ENCODE measurements at places on chromosomes 2 and 18. TPM values are rescaled to one million over a fixed set of nuclear protein-coding genes. Genes with fewer than 3 reads are reported as not detected.

ITGA4 gene
- 1.6 TPM for total RNA-seq

UGT1A10 gene
- total RNA-seq: not detected

SERPINB10 gene
- total RNA-seq: not detected

DCDC2C gene
- not detected for total RNA-seq

PREB gene
- 84.5 TPM for total RNA-seq

HS6ST1 gene
- total RNA-seq: 76.3 TPM

SLC16A14 gene
- total RNA-seq: 2.1 TPM

- DNase-seq: peak; percentile 52
These were observed 569 bp downstream of the BABAM2 start for GRCh38 chr2:27890924-27891672.

GRCh38 chr2:239917957-239918481 lies 107.1 kb downstream of the NDUFA10 start:
- DNase-seq: peak; percentile 18

GRCh38 chr2:50547521-50547920 lies 484.4 kb downstream of the NRXN1 start:
- no peak for DNase-seq

GRCh38 chr2:202514732-202515131 lies 120.0 kb upstream of the FAM117B start:
- no peak for DNase-seq

- DNase-seq: no peak
These were observed 59.6 kb upstream of the REL start for GRCh38 chr2:60821587-60822302.

- DNase-seq: peak; percentile 22
These were observed 497.6 kb upstream of the FAM98A start for GRCh38 chr2:34096562-34097171.

DNA sequence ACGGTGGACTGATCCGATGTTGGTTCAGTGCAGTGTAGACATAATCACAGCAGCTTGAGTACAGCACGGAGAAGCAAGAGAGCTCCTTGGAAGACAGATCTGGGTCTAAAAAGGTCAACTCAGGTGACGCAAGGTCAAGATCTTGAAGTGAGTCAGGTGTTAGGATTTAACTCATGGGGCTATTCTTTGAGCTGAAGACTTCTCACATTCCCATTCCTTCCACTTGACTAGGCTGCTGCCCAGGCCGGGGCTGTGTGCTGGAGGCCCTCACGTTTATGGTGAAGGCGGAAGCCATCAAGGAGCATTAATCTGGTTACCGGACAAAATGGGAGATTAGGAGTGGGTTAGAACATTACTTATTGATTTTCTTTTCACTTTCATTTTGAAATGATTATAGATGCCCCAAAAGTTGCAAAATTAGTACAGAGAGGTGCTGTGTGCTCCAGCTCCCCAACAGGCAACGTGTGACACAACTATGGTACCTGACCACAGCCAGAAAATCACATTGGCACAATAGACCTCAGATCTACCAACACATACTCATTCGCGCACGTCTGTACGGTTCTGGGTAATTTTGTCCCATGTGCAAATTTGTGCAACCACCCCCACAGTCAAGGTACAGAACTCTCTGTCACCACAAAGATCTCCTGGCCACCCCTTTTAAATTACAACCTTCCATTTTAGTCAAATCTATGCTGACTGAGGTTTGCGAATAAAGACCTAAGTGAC lies 77.6 kb upstream of the SEC11C start:
- no peak for DNase-seq

GRCh38 chr2:60438653-60439052 lies 114.8 kb downstream of the BCL11A start:
- DNase-seq: no peak

GRCh38 chr2:45285311-45285710 lies 276.1 kb upstream of the SIX2 start:
- no peak for DNase-seq

DNA sequence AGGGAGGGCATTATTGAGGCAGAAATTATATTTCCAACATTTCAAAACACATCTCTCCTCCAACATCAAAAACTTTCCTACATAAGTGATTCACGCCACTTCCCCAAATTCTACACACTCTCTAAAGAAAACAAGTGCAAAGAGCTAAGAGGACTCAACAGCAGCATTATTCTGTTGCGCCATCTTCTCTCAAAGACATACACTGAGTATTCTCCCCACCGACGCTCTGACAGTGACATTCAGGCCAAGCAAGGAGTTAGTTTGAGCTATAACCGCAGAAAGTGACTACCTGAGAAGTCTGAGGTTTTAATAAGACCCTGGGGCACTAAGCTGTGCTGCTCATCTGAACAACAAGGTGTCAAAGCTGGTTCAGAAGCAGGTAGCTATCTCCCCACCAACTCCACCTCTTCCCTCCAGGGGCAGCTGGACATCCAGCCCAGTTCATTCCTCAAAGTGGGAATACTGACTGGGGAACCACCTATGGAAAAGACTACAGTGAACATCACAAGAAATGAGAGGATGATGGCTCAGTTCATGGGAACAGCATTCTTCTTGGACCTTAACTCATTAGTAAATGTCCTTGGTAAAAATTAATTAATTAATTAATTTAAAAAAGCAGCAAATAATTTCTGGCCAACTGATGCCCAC lies 309.5 kb upstream of the CCDC68 start:
- DNase-seq: no peak

DNA sequence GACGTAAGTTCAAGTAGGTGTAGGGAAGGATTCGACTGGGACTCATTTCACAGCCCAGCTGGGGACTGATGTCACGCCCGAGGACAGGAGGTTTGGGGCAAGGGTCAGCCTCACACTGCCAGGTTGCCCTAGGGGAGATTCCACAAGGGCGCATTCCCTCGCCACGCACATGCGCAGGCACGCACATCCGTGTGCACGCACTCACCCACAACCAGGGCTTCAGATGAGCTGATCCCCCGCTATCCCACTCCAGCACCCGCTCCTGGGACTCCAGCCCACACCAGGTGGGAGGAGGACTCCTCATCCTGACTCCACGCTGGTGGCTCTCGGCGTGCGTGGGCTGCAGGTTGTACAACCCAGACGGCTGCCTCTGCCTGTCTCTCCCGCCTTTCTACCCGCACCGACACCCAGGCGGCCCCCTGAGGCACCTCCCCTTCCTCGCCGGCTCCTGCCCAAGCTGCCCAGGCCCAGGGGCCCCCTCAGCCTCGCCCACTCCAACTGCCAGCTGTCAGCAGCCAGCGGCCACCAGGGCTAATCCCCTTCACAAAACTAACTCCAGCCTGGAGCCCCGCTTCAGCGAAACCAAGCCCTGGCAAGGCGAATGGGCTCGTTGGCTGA lies 47.8 kb upstream of the FOSL2 start:
- DNase-seq: no peak

GRCh38 chr18:58255701-58256311 lies 211.8 kb downstream of the NEDD4L start:
- DNase-seq: peak; percentile 59

GRCh38 chr2:159640176-159640575 lies 23.8 kb upstream of the BAZ2B start:
- DNase-seq: no peak

DNA sequence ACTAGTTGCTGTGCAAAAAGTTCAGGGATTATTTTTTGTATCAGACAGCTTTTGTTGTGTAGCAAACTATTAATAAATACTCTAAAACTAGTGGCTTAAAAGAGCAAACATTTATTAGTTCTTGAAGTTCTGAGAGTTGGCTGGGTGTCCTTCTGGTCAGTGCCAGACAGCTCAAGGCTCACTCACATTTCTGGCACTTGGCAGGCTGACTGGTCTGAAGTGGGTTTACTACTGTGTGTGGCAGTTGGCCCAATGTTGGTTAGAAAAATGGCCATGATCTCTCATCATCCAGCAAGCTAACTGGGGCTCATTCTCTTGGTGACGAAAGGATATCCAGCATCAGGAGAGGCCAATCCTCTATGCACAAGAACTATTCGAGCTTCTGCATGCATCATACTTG lies 71.4 kb upstream of the ZNF385B start:
- DNase-seq: no peak

DNA sequence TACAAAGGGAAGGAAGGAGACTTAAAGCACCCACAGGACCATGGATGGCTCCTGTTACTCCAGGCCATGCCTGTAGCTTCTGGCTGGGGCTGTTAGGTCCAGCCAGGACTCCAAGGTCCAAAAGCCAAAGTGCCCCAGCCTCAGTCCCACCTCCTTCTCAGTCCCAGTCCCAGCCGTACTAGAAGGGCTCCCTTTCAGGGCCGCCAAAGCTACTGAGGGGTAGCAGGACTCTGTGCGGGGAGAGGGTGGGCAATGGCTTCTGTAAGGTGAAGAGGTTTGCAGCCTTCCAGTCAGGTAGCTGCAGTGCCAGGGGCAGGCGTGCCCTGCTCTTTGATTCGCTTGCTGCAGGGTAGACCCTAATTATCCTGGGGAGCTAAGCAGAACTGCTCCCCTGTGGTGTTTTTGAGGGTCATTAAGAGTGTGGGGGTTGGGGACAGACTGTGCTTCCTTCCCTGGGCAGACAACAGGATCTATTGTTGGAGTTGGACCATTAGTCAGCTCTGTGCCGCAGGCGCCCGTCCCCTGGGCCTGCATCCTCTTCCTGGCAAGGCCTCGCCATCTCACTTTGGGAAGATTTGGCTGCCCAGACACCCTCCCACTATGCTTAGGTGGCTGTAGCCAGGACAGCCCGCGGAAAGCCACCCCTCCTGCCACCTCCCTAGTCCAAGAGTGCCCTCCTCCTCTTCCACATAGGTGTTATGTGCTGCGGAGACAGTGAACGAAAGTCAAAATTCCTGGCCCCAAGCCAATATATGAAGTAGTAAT lies 118.8 kb downstream of the ZBTB7C start:
- DNase-seq: no peak

- peak; percentile 29 for DNase-seq
These were observed 76.3 kb upstream of the RBBP8 start for GRCh38 chr18:22856870-22857269.

GRCh38 chr2:104909317-104909716 lies 55.4 kb downstream of the POU3F3 start:
- peak; percentile 46 for DNase-seq

GRCh38 chr2:242060212-242060835 lies 190.8 kb downstream of the RTP5 start:
- DNase-seq: no peak

GRCh38 chr2:230864122-230864604 lies 579 bp upstream of the ITM2C start:
- no peak for DNase-seq

DNA sequence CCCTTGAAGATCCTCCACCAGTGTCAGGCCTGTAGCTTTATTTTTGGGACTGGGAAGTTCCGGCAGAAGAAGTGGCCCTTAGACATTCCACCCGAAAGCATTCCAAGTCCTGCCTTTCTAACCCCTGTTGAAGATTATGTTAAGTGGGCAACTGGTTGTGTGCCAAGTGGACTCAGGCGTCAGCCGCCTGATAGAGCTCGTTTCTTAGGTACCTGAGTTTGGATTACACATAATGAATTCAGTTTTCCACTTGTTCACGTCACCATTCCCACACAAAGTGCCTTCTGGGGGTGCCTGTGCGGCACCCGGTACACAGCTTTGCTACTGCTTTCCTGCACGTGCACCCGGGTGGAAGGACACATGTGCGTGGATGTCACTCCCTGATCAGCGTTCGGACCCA lies 156.5 kb downstream of the PTGR3 start:
- no peak for DNase-seq

DNA sequence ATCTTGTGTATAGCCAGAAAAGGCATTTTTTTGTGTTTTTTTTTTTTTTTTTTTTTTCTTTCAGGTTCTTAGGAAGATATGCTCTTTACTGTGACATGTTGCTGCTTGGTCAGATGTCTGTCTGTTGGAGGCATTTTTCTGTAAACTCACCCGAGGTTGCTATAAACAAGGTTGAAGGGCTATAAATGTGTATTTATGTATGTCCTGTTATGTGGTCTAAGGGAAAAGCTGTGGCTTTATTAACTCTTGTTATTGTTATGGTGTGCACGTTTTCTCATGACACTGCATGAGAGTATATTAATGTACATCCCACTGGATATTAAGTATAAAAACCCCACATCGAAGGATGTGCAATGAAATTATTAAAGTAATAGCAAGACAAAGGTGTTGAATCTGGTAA lies 102.0 kb downstream of the ZNF532 start:
- no peak for DNase-seq

DNA sequence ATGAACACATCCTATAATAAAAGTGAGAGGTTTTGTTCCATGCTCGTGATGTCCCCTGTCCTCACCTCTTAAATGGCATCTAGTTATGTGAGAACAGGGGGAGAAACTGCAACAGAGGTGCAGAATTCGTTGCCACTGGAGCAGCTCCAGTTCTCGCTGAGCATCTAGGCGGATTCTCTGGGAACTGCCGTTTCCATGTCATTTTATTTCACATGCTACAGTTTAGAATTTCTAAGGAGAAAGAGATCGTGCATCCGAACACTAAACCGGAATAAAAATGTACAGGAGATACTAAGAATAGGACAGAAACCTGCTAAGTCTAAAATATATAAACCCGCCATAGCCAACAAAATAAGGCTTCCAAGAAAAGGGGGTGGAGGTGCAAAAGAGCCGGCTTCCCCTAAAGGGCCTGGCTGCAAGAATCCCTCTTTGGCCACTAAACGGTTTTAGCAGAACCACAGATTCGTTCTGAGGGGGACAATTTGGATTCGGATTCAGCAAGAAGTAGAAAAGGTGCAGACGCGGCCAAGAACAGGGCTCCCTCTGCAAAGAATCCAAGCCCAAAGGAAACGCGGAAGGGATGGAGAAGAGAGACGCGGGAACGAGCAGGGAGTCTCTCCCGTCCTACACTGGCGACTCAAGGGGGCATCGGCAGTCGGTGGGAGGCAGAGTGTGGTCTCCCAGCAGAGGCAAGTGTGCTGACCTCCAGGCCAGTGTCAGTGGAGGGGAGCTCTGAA lies 1.3 kb downstream of the TMEM163 start:
- DNase-seq: peak; percentile 59

All from H7 (cell line).